ENCODE measurements at places on chromosomes 5 and 9. TPM values are rescaled to one million over a fixed set of nuclear protein-coding genes. Genes with fewer than 3 reads are reported as not detected.

- DNase-seq = no peak
Measured at GRCh38 chr5:30879887-30880286, 313.6 kb upstream of the CDH6 start.

GRCh38 chr5:96572864-96573512 lies 89.2 kb upstream of the CAST start:
- DNase-seq = no peak

- no peak for DNase-seq
Measured at GRCh38 chr9:15576350-15577050, 23.7 kb downstream of the CCDC171 start.

DNA sequence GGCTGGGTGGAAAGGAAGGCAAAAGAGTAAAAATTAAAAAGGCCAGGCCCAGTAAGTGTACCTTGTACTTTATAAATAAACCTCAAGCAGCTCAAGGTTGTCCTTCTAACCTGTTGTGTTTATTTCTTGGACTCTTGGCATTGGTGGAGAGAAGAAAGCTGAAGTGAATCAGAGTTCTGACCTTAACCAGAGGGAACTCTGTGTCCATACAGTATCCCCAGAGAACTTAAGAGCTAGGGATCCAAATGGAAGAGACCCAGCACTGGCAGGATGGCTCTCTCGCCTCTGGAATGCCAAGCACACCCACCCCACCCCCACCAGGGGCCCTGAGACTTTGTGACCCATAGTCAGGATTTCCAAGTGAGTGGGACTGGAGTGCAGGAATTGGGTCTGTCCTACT lies 14.2 kb downstream of the NUDT2 start:
- DNase-seq = no peak

- DNase-seq = no peak
Measured at GRCh38 chr9:90447773-90448172, 194.9 kb downstream of the DIRAS2 start.

- no peak for DNase-seq
Measured at GRCh38 chr5:94431696-94432095, 186.7 kb downstream of the KIAA0825 start.

GRCh38 chr5:107541400-107541799 lies 129.3 kb downstream of the EFNA5 start:
- no peak for DNase-seq

DNA sequence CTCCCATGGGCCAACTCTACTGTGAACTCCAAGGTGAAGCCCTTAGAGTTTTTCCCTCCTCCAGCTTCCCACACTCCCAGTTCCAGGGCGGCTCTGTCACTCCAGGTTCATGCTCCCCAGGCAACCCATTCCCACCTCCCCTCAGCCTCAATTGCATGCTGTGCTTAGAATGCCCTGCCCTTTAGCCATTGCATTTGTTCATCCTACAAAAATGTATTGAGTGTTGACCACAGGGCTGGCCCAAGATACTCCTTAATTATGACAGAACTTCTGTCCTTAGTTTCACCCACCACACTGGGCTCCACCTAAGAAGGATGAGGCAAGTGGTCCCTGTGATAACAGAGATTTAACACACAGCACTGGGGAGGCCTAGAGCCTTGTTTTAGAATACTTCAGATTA lies 236.1 kb downstream of the ADAMTSL1 start:
- no peak for DNase-seq

Gene DMGDH
- 1.8 TPM for total RNA-seq

DNA sequence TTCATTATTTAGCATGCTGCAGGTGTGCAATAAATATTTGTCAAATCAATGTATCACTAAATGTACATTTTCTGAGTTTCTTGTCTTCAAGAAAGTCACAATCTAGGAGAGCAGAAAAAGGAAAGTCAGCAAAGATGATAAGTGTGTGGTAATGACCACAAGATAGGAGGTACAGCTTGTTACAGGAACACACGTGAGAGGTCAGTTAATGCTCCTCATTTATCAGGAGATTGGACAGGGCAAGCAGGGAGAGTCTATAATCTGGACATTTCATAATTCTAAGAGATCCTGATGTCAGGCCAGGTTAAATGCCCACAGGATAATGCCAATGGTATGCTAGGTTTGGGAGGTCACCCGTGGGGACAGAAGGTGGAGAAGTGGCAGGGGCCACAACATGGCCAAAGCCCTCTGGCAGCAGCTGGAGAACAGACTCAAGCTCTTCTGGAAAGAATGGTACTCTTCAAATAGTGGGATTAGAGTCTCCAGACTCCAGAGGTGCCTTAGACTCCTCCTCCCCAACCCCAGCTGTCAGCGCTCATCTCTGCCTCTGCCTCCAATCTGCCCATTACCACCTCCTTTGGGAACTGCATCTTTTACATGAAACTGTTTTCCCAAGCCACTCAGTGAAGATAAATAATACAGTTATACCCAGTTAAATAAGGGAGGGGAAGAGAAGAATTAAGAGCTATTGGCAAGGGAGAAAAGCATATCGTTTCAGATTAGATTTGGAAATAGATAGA lies 114.3 kb downstream of the ASTN2 start:
- DNase-seq = no peak

- no peak for DNase-seq
Measured at GRCh38 chr5:116492016-116492623, 82.5 kb downstream of the SEMA6A start.

DNA sequence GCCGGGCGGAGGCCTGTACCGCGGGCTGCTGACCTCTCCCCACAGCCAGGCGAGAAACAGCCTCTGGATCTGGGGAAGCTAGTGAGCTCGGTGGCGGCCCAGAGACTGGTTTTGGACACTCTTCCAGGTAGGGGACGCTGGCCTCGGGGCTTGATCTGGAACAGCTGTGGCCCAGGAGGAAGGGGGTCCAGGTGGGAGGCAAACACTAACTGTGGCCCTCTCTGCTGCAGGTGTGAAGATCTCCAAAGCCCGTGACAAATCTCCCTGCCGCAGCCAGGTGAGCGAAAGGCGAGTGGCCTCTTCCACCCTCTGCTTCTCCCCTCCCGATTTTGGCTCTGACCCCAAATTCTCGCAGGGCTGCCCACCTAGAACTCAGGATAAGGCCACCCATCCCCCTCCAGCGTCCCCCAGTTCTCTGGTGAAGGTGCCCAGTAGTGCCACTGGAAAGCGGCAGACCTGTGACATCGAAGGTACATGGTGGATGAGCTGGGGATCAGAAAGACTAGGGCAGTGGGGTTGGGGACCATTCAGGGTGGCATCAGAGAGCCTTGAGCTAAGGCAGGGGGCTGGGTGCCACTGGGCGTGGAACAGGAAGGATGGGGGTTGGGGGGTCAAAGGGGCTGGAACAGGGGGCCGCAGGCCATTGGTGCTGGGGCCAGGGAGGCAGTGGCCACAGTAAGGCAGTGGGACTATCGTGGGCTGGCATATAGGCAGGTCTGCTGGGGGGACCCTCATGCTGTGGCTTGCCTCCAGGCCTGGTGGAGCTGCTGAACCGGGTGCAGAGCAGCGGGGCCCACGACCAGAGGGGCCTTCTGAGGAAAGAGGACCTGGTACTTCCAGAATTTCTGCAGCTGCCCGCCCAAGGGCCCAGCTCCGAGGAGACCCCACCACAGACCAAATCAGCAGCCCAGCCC lies 12.9 kb upstream of the SLC34A1 start:
- DNase-seq = no peak

DNA sequence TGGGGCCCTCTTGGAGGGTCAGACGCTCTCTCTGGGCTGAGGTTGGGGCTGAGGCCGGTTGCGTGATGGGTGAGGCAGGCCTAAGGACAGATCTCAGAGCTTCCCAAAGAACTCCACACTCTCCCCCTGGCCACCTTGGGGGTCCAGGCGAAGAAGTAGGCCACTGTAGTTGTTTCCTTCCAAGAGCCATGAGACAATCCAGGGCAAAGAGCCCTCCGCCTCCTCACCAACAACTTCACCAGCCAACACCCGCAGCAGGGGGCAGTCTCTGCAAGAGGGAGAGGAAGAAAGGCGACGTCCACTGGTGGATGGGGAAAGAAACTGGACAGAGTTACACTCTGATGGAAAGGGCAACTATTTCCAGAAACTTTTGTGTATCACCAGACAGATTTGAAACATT lies 10.7 kb downstream of the SLC35A4 start:
- DNase-seq = no peak

GRCh38 chr9:24614070-24614469 lies 68.4 kb upstream of the IZUMO3 start:
- peak; percentile 5 for DNase-seq

- DNase-seq = peak; percentile 85
Measured at GRCh38 chr9:136799854-136800657, 3.9 kb downstream of the CCDC183 start.

DNA sequence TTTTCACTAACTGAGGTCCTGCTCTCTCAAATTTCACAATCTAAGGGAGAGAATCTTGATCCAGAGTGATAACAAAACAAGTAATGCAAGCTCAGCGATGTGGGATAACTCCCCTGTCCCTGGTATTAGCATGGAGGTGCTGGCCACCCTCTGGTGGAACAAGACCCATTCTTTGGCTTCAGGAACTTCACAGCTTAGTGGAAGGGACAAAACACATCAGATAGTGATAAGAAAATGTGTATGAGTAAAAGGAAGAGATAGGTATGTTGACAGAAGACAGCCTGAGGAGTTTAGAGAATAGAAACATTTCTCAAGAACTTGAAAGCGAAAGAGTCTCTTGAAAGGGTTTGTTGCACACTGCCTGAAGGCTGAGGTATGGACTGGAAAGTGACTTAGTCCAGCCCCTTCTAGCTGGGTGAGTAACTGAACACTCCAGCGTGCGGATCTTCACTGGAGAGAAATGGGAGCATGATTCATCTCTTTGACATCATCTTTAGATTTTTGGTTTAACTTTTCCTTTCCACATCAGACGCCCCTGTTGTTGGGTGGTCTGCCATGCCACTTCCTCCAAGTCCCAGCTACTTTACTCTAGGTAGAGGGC lies 25.4 kb upstream of the ZSWIM6 start:
- no peak for DNase-seq

GRCh38 chr5:52743970-52744369 lies 43.7 kb upstream of the ITGA1 start:
- DNase-seq = no peak

Gene ENHO
- 4.4 TPM for total RNA-seq
